Stimulated activated CD4-positive, alpha-beta T cell treated with anti-CD3 and anti-CD28 coated beads, TNF-alpha, amount 100 ng/mL, for 1 hour (primary cell): ENCODE measurements at places on chromosomes 4 and X.

GRCh38 chr4:123102897-123103471 lies 180.6 kb upstream of the NUDT6 start:
- DNase-seq = no peak

- no peak for DNase-seq
These were observed 91.2 kb downstream of the LRP2BP start for GRCh38 chr4:185304541-185304940.

DNA sequence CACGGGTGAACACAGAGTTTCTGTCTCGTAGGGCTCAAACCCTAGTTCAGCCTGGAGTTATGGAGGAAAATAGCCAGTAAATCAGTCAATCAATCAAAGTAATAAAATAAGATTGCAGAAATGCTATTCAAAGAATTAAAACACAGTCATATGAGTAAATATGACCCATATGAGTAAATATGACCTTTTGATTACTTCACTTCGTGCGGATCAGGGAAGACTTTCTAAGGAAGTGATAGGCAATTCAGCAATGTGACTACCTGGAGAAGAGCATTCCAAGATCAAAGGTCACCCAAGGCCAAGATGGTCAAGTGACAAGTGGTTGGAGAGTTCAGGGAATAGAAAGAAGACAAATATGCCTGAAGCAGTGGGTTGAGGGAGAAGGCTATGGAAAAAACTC lies 722.6 kb downstream of the ADGRL3 start:
- DNase-seq = no peak

GRCh38 chrX:155997436-155997835 lies at the start of gene IL9R:
Gene IL9R (plus strand): TSS chrX:155997696. CDS start chrX:155997760, 64 bp downstream.
- no peak for DNase-seq

DNA sequence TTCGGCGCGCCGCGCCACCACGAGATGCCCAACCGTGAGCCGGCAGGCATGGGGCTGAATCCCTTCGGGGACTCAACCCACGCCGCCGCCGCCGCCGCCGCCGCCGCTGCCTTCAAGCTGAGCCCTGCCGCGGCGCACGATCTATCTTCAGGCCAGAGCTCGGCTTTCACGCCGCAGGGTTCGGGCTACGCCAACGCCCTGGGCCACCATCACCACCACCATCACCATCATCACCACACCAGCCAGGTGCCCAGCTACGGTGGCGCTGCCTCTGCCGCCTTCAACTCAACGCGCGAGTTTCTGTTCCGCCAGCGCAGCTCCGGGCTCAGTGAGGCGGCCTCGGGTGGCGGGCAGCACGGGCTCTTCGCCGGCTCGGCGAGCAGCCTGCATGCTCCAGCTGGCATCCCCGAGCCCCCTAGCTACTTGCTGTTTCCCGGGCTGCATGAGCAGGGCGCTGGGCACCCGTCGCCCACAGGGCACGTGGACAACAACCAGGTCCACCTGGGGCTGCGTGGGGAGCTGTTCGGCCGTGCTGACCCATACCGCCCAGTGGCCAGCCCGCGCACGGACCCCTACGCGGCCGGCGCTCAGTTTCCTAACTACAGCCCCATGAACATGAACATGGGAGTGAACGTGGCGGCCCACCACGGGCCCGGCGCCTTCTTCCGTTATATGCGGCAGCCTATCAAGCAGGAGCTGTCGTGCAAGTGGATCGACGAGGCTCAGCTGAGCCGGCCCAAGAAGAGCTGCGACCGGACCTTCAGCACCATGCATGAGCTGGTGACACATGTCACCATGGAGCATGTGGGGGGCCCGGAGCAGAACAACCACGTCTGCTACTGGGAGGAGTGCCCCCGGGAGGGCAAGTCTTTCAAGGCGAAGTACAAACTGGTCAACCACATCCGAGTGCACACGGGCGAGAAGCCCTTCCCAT lies 1.1 kb downstream of the ZIC3 start:
- no peak for DNase-seq

- no peak for DNase-seq
These were observed 112.3 kb downstream of the ANAPC4 start for GRCh38 chr4:25489253-25489797.

DNA sequence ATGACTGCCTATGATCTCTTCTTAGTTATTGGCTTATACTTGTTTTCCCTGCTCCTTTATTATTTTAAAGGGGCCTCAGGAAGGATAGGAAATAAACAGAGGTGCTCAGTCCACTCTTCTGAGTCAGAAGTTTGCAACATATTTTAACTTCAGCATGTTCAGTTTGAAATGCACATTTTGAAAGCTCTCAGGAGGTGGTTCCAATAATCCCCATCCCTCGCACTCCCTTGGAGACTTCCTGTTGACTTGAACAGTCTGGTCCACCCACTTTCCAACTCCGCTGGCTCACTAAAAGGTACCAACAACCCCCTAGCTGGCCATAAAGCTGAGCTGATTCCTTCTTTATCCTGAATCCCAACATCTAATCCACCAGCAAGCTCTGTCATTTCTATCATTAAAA lies 78.3 kb upstream of the DUSP21 start:
- DNase-seq = no peak

- peak; percentile 0 for DNase-seq
These were observed 52.1 kb downstream of the NDST3 start for GRCh38 chr4:118086344-118086743.

GRCh38 chr4:18930487-18930886 lies 908.9 kb upstream of the LCORL start:
- DNase-seq = no peak

GRCh38 chr4:151486168-151486567 lies 77.2 kb downstream of the FHIP1A start:
- no peak for DNase-seq

GRCh38 chr4:16967722-16968121 lies 69.3 kb upstream of the LDB2 start:
- no peak for DNase-seq

DNA sequence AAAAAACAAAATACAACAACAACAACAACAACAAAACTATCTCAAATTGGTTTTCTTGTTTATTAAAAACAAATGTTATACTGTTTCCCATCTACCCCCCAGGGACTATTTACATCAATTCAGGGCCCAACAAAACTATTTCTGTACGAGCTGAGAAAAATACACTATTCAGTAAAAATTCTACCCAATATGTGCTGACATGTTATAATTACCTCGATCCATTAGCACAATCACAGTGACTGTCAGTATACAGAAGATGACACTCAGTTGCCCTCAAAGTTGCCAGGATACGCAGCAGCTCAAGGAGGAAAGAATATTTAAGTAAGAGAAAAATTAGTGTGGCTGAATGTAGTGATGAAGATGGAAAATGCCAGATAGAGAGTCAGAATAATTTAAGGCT lies 150.1 kb downstream of the COX18 start:
- no peak for DNase-seq

- no peak for DNase-seq
These were observed 2.5 kb downstream of the CXorf38 start for GRCh38 chrX:40644821-40645358.

DNA sequence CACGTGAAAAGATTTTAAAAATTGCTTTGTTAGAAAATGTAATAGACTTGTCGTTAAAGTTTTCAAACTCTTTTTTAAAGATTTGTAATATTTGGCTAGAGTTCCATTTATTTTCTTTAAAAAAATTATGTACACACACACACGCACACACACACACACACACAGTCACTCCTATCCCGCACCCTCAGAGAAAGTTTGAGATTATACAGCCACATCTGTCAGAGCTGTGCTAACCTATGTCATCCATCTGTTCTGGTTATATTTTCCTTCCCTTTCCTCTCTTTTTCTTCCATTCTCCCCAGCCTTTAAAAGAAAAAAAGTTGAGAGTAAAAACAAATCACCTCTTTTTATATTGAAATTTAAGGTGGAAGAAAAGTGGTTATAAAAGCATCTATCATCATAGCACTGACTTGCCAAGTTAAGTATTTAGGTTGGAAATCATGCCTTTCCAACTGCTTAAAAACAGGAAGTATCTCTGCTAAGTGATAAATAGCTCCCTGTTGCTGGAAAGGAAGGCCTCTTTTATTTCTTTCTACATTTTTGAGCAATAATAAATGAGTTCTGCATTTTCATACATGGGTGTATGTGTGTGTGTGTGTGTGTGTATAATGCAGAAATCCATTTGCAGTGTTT lies 163.3 kb upstream of the SPRY1 start:
- DNase-seq = no peak

DNA sequence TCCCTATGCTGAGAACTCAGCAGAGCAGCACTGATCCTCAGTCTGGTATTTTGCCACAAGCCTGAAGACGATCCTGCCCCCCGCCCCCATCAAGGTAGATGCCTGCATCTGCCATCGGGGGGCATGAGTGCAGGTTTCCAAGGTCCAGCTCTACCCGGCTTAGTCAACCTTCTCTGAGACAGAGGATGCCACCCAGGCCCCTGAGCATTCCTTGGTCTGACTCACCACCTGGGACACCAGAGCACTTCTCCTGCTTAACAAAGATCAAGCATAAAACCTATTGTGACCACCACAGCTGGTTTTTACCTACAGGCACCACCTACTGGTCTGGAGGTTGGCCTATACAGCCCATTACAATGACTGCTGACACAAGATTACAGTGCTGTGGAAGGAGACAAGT lies 1168.1 kb downstream of the PCDH19 start:
- no peak for DNase-seq

DNA sequence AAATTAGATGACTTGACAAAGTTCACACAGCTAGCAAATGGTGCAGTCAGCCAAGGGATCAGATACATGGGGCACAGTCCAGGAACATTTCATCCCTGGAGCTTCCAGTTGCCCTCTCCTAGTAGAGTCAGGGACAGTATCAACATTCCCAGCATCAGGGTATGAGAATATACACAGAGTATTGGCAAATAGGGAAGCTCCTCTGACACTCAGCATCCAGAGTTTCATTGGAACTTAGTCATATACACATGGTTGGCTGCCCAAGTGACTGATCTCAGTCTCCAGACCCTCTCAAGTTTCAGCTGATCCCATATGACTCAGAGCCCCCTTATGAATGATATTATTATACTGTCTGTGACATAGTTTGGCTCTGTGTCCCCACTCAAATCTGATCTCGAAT lies 13.7 kb upstream of the KCTD8 start:
- DNase-seq = no peak

DNA sequence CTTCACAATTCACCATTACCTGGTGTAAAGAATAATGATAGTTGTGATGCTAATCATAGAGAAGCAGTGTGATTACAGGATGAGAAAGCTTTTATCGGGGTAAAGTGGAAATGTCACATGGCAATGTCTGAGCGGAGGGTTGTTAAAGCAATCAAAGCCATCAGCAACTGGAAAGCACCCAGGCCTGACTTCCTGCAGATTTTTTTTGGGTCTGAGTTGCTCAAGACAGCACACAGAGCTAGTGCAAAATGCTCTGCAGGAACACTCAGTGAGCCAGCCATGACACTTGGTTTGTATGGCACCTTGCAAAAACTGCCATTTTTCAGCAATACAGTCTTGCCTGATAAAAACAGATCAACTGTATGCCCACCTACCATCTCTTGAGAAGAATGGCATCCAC lies 152.9 kb downstream of the COL4A6 start:
- no peak for DNase-seq

DNA sequence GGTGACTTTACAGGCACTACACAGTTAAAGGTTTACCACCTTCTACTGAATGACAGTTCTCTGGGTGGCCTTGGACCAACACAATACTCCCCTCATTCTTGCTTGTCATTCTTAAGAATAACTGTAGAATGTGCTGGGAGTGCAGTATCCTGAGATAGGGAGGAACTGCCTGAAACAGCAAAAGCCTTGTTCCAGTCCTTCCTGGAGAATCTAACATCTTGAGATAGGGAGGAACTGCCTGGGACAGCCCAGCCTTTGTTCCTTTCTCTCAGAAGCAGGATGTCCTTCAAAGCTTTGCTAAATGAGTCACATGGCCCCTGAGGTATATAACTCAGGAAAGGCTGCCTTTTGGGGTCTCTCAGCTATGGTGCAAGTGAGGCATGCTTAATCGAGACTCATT lies 145.7 kb upstream of the MBNL3 start:
- no peak for DNase-seq

- DNase-seq = no peak
These were observed at the start of gene NPNT for GRCh38 chr4:105894660-105895582. Gene NPNT (plus strand): TSS chr4:105895471. CDS start chr4:105895653, 182 bp downstream.

- no peak for DNase-seq
These were observed 121.8 kb upstream of the GALNT7 start for GRCh38 chr4:173046818-173047217.
